ENCODE measurements at places on chromosomes 7 and 10.

- no peak for DNase-seq
These were observed 742.3 kb upstream of the GALNT17 start for GRCh38 chr7:70389531-70390151.

DNA sequence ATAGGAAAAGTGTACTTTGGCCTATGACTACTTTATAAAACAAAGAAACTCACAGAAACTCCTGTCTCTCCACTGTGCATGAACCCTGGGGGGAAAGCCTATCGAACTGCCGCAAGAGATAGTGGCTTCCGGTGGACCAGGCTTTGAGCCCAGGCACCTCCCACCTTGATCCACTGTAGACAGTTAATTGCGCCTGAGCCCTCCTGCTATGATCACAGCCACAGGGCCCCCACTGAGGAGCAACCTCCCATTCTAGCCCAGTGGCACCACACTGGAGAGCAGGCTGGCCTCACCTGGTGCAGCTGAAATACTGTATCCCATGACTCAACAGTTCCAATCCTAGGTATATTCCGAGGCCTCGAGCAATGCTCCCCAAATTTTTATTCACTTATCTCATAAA is 98.8 kb downstream of the COBL start:
- DNase-seq, result no peak

- no peak for DNase-seq
These were observed 142.6 kb upstream of the ASAH2 start for GRCh38 chr10:50393784-50394467.

DNA sequence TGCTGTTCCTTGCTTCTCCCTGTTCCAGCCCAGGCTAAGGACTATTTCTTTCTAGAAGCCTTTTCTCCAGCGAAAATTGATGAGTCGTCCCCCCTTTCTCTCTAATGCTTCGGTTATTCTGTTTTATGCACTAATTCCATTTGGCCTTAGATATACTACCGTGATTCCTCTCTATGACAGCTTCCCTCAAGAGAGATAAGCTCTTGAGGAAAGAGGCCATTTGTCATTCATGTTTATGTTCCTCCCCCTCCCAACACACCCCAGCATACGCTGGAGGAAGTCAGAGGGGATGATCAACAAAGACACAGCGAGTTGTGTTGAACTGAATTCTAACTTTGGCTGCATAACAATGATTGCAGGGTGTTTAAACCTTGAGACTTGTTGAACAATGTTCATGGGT is 198.8 kb downstream of the BMPER start:
- no peak for DNase-seq

- no peak for DNase-seq
These were observed 102.6 kb downstream of the VIPR2 start for GRCh38 chr7:159042103-159042502.

DNA sequence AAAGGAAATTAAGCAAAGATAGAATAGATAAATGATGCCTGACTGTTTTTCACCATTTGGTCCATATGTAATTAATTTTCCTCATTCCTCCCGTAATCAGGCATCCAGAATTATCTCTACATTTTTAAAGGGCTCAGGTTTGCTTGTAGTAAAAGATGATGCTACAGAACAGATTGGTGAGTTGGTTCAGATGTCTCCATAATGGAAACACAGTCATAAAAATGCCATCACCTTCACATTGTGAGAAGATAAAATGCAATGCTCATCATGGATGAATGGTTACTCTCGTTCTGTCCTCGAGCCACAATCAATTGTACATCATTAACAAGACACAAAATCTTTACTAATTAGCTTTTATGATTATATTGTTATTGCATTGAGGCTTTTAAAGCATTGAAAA is 64.9 kb upstream of the CELF2 start:
- DNase-seq, result no peak

DNA sequence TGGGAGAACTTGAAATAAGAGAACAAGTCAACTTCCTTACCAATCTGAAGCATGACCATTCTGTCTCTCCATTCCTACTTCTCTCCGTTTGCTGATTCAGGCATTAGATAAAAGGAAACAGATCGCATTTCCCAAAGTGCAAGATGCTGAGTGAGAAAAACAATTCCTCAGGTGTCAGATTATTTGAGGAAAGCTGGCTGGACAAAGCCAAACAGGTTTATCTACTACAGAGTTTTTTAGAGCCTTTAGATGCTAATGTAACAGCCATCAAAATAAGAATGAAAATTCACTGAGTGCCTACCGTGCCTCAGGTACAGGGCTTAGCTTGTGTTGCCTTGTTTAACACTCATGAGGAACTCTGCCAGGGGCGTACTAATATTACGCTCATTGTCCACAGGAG is 135.9 kb upstream of the MBL2 start:
- DNase-seq, result no peak

- DNase-seq, result no peak
These were observed 30.1 kb downstream of the LDB3 start for GRCh38 chr10:86698207-86698940.

- DNase-seq, result no peak
These were observed 150.4 kb downstream of the TAX1BP1 start for GRCh38 chr7:27890205-27890849.

DNA sequence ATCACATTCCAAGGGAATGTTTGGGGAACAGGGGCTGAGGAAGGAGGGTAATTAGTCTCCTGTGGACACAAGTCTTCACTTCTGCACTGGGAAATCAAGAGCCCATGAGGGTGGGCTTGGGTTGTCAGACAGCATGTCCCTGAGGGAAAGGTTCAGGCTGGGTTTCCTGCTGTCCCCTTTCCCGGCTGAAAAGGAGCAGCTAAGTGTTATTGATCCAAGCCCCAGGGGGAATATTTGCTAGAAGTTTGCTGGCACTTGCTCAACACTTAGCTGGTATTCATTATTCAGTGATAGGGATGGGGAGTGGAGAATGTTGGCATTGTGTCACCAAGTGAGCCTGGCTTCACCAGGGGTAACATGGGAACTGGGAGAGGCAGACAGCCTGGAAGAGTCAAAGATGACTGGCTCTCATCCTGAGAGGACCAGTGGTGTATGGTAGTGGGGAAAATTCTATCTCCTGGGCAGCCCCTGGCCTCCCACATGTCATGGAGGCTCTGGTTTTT is 344.4 kb upstream of the PODXL start:
- no peak for DNase-seq

- DNase-seq, result no peak
These were observed 14.0 kb downstream of the TMEM26 start for GRCh38 chr10:61439058-61439609.

DNA sequence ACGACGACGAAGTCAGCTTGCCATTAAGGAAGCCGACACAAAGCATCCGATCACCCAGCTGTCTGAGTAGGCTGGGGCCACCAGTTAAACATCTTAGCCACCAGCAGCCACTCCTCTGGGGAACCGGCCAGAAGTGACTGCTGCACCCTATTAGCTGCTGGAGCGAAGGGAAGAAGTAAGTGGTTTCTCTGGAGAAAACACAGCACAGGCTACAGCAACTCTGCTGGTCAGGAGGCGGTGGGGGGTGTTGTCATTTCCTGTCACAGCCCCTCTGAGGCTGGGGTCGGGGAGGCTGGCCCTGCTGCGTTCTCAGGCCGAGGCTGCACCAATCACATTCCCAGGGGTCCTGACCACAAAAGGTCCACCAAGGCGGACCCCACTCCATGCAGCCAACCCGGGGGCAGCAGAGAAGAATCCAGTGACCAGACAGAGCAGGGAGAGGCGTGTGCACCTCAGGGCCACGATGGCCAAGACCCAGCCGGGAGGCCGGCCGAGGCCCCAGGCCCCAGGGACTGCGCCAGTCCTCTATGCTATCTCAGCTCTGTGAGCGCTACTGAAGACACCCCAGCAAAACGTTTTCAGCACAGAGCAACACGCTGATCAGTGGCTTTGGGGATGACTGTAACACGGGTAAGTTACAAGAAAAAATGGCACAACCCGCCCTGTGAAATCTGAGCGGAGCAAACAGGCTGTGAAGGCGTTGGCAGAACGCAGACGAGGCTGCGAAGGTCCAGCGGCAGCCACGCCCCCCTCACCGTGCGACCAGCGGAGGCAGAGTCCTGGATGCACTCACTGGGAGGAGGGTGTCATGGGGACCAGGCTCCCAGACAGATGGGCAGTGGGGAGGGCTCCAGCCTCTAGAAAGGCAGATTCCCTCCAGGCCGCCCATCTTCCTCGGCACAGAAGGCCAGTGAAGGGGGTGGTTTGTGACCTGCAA is 24.8 kb downstream of the STK32C start:
- no peak for DNase-seq

Measured in NCI-H187 (cell line).